ENCODE measurements at places on chromosomes 3 and 15.

- no peak for DNase-seq
Observed at GRCh38 chr3:16429086-16429485, 84.4 kb downstream of the RFTN1 start.

DNA sequence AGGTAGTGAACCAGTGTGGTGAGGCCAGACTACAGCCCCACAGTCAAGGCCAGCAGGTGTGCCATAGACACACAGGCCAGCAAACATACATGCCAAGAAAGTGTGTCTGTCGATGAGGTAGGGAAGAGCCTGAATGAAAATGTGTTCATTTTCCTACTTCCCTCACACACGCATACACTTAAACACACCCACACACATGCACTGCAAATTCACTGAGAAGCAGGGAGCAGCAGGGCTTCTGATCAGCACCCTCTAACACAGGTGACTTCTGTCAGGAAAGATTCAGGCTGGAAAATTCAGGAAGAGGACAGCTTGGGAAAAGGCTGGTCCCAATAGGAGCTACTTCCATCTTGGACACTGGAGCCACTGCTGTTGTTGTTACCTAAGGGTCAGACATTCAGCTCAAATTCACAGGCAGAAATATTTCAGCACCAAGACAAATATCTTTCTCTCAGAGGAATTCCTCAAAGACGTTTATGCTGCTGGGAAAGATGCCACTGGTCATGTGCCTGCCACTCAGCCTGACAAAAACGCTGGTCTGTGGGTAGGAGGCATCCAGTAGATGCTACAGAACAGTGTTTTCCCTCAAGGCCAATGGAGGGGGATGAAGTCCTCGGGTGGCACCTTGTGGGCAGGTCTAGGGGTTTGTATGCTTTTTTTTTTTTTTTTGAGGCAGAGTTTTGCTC lies 40.9 kb upstream of the LARS2 start:
- DNase-seq: peak; percentile 22

- peak; percentile 25 for DNase-seq
Observed at GRCh38 chr15:77418966-77419835, 703 bp downstream of the PEAK1 start.

DNA sequence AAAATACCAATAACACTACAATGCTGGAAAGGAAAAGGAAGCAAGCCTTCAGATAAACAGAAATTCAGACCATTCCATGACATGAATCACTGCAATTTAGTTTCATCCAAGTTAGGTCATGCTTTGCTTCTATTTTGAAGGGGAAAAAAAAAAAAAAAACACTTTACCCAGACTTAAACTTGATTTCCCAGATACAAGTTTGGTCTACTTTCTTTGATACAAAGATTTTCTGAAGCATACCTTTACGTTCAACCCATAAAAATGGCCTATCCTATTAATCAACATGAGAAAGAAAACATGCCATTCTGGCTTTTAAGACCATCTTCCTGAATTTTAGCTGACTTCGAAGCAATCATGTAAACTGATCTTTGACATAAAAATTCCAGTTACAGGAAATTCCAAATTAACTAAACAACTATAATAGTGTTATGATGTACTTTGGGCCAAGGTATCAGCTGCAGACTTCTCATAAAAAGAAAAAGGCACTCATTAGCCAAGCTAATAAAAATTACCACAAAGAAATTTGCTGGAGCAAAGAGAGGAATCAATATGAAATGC lies 12.6 kb downstream of the OSBPL10 start:
- DNase-seq: no peak

- DNase-seq: no peak
Observed at GRCh38 chr3:11898611-11899325, 52.1 kb upstream of the TAMM41 start.

DNA sequence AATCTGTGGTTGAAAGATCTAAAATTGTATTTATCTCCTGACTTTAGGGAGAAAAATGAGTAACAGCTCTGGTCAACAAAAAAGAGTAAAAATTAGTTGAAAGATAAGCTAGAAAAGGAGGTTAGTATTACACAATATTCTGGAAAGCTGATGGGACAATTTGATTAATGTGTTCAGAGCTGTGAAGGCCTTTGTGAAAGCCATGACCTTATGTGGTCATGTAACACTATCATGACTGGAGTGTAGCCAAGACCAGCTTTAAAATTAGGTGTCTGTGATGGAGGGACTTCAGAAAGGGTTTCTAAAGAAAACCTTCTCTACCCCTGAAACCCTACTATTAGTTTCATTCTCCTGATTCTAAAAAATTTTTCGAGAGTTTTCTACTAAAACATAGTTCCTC lies 127.2 kb downstream of the NFKBIZ start:
- DNase-seq: no peak

DNA sequence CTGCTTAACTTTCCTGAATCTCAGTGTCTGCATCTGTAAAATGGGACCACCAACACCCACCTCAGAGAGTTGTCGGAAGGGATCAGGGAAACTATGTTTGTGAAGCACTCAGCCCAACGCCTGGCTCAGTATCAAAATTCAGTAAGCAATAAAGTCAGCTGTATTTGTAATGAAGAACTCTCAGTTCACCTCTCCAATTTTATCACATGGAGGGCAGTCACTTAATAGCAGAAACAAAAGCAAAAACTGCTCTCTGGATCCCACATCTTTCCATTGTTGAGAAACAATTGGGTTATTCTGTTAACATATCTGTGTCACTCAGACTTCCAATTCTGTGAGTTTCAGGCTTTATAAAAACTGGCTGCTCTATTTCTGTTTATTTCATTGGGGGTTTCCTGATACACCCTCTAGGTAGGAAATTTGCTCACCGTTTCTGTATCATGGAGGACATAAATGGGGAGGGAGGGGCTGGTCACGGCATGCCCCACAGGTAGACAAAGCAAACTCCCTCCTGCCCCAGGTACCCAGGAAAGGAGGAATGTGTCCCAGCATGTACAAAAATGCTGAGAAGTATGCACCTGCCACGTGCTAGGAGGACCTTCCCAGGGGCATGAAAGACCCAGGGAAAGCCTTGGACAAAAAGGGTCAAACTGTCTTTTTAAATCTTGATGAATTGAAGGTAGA lies 81.4 kb upstream of the LMOD3 start:
- DNase-seq: no peak

GRCh38 chr3:126476166-126477060 lies 722 bp upstream of the ZXDC start:
- DNase-seq: no peak

DNA sequence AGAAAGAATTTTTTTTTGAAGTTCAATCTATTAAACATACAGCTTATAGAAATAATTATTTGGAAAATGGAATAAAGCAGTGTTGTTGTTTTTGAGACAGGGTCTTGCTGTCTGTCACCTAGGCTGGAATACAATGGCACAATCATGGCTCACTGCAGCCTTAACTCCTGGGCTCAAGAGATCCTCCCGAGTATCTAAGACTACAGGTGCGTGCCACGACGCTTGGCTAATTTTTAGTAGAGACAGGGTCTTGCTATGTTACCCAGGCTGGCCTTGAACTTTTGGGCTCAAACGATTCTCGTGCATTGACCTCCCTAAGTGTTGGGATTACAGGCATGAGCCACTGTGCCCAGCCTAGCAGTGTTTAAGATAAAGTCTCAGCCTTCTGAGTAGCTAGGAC lies 8.8 kb downstream of the BNIP2 start:
- no peak for DNase-seq

DNA sequence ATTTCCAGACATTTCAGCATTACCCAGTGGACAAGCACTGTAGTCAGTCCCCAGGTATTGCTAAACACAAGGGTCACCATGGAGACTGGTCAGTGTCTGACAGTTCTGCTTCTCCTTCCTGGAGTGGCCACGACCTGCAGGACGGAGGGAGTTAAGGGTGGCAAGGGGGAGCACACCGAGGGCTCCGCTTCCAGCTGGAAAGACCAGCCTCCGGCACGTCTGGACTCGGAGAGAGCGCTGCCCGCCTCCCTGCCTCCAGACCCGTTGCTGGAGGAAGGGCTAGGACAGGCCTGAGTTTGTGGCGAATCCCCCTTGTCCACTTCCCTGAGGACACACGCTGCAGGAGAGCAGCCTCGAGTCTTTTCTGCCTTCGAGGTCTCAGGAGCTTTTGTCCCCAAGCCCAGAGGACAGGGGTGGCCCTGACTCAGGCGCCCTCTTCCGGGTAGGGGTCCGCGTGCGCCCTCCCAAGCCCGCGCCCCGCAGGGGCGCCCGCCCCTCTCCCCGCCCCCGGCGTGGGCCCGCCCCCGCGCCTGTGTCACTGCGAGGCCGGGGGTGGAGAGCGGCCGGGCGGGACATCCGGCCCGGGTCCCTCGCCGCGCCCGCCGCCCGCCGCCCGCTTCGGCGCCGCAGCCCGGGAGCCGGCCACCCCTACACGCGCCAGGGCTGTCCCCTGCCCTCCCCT lies at the start of gene CHST14:
Gene CHST14, plus strand, starts transcription at position 562 of the 682 bp plus-strand sequence. CDS start 230 bp downstream, outside the sequence.
- peak; percentile 72 for DNase-seq

- no peak for DNase-seq
Observed at GRCh38 chr3:55888282-55888885, 401.3 kb upstream of the WNT5A start.

DNA sequence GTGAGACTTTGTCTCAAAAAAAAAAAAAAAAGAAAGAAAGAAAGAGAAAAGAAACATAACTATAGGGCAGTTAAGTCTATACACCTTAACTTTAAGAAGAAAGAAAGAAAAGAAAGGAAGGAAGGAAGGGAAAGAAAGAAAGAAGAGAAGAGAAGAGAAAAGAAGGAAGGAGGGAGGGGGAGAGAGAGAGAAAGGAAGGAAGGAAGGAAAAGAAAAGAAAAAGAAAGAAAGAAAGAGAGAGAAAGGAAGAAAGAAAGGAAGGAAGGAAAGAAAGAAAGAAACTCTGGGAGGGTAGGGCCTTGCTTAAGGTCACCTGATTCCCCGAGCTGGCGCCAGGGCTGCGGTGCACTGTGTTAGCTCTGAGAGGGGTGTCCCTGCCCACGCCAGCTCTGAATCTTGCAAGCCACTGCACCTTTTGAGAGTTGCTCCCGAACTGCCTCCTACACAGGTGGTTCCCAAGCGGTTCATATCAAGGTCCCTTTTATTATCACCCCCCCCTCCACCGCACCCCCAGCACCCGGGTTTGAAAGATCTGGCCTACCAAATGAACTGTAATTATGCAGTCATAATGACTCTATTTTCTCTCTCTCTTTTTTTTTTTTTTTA lies 39.2 kb upstream of the VPS8 start:
- DNase-seq: no peak

GRCh38 chr3:110856916-110857315 lies 214.7 kb upstream of the NECTIN3 start:
- no peak for DNase-seq

- no peak for DNase-seq
Observed at GRCh38 chr3:41126472-41126871, 72.8 kb upstream of the CTNNB1 start.
